ENCODE measurements at places on chromosomes 5 and 9. TPM values are rescaled to one million over a fixed set of nuclear protein-coding genes. Genes with fewer than 3 reads are reported as not detected.
A peak's percentile ranks its signal among the peaks of the same experiment; 100 is the strongest.

The CATSPER3 gene
- 0.54 TPM for total RNA-seq

GRCh38 chr9:88322906-88323566, 65.2 kb upstream of the SPIN1 start:
- DNase-seq: no peak

- DNase-seq: no peak
Observed at GRCh38 chr9:89077519-89077918, 86.3 kb downstream of the S1PR3 start.

- DNase-seq: no peak
Observed at GRCh38 chr9:91306296-91306630, 55.5 kb downstream of the AUH start.

The NUP188 gene
- 63.6 TPM for total RNA-seq

The BTNL8 gene
- not detected for total RNA-seq

DNA sequence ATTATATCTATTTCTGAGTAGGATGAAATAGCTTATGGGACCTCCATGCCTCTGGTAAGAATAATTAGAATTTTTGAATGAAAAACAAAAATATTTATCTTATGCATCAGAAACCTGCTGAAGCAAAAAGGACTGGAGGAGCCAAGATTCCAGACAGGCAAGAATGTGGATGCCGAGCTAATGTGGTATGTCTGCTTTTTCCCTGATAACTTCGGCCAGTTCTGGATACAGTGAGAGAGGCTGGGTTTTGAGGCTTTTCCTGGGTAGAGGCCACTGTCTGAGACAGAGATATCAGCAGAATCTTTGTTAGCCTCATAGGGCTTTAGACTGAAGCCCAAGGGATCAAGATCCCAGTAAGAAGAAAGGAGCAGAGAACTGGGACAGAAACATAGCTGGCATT, 5.2 kb upstream of the CTNND2 start:
- no peak for DNase-seq

GRCh38 chr9:114465906-114466900, 39.1 kb downstream of the WHRN start:
- DNase-seq: no peak

- DNase-seq: no peak
Observed at GRCh38 chr5:31587546-31587945, 51.4 kb upstream of the PDZD2 start.

The PCDHA9 gene
- 18.9 TPM for total RNA-seq

The ACOT12 gene
- not detected for total RNA-seq

GRCh38 chr5:135158982-135159381, 125.0 kb upstream of the PITX1 start:
- no peak for DNase-seq

DNA sequence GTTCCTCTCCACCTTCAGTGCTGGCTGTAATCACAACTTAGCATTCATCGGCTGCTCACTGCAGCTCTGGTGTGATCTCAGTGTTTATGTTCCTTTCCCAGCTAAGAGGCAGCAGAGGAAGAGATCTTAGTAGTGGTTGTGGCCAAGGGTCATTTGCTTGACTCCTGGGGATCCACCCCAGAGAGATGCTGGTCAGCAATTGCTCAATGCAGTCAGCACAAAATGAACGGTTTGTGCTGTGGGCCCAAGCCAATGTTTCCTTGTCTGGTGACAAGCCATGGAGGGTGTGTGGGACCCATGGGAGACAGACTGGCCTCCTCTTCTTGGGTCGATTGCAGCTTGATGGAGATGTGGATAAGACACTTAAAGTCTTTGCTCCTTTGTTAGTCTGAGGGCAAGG, 16.1 kb upstream of the FRMD3 start:
- no peak for DNase-seq

DNA sequence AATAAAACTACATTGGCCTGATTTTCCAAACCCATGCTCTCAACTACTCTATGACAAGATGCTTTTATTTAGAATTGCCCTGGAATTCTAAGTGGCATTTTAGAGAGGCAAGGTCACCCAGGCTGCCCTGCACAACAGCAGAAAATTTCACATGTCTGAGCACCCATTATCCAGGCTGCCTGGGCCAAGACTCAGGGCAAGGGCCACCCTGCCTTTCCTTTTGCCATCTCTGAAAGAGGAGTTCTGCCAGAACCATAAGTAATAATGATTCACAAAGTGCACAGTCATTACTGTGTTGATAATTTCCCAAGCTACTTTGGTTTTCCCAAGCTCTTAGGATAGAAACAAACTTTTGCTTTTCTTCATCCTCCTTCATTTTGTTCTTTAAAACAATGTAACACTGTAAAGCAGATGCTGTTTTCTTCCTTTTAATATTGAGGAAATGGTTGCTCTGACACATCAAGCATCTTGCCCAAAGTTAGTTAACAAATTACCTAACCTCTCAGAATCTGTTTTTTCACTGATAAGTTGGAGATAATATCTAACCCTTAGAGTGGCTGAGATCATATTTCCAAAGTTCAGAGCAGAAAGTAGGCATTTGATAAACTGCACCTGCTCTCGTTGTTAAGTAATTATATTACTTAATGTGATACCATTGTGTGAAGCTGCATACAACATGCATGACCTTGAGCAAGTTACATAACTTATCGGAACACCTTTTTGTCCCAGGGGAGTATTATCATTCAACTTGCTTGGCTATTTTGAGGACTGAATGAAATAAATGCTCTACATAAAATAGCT, 325.6 kb downstream of the PRELID2 start:
- no peak for DNase-seq

The CAVIN4 gene
- total RNA-seq: 32.9 TPM

GRCh38 chr5:1472964-1473628, 27.9 kb upstream of the SLC6A3 start:
- DNase-seq: peak; percentile 11

- no peak for DNase-seq
Observed at GRCh38 chr5:129113867-129114266, 19.3 kb downstream of the ISOC1 start.

DNA sequence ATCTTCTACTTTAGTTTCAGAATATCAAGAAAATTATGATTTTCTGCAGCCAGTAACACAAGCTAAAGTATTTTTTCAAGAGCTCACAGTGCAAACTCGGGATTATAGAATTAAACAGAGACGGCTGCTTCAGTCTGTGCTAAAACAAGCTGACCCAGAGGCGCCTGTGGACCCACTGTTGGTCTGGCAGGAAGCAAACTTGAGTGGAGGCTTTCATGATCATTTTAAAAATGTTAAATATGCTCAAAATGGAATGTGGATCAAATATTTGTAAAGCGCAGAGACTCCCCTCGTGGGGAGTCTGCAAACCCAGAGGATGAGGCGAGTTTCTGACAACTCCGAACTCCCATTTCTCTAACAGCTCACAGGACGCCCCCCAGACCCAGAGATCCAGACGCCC, 13.0 kb downstream of the ROR2 start:
- no peak for DNase-seq

DNA sequence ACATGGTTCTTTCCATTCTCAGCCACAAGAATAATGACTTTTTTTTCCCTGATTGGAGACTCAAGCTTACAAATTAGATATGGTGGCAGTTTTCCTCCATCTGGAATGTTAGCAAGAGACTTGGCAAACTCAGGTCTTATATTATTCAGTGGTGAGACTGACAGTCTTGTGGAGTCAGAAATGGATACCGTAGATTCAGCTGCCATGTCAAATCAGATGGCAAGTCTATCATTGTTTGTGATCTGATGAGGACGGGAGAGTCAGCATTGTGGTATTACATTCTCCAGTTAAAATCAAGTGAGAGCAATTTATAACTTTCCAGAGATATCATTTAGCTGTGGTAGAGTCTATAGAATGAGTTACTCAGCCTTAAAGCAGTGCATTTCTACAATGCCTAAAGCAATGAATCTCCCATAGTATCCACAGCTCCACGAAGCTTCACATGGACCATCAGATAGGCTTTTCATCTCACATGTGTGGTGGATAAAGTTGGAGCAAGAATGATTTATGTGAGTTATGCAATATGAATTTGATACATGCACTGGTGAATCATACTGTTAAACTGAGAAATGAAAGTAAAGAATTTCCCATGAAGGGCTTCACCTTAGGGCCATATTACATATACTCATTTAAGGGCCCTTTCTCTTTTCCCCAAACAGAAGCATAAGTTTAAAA, 430.6 kb downstream of the ZNF608 start:
- no peak for DNase-seq

DNA sequence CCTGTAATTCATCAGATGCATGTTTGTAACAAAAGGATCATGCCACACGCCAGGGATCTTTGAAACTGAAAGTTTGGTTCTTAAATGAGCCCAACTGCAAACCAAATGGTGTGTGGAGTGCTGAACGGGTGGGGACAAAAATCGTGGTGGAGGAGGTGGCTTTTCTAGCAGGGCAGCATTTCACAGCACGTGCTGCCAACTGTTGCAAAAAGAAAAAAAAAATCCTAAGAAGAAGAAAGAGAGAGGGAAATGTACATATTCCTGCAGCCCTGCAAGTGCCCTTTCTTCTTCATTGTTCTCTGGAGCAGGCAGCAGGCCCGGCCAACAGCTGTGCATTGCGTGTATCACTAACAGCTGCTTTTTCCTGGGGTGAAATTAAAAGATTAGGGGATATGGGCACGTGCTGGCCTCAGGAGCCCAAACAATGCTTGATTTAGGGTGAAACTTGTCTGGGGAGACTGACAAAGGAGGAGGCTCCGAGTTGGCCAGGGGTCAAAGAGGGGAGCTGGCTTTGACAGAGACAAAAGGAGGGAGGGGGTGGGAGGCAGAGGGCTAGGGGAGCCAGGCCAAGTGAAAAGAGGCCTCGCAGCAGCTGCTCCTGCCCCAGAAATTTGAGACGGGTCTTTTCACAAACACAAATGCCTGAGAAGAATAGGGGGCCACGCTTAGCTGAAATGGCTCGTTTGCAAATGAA, 73.0 kb downstream of the GADD45G start:
- DNase-seq: no peak

GRCh38 chr5:143592648-143593047, 189.2 kb upstream of the NR3C1 start:
- no peak for DNase-seq

DNA sequence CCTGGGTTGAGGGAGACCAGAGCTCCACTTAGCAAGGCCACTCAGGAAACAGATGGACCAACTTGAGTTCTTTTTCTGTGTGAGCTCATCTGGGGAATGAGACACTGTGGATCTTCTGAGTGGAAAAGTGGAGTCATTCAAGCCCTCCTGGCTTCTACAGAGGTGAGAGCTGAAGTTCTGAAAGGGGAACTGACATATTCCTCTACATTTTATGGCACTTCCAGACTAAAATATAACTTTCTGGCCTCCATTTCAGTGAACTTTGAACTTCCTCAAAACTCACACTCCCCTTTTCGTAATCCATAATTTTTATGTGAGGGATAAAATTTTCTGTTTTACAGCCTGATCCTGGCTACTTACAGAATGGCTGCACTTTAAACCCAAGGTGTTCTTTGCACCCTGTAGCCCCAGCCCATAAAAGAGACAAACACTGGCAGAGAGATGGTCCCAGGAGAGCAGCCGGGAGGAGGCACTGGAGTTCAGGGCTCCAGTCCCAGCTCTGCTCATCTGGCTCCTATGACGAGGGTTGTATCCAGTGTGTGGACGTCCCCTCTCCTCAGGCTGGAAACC, 10.8 kb downstream of the SPAAR start:
- no peak for DNase-seq

GRCh38 chr9:91740701-91741100, 209.3 kb downstream of the ROR2 start:
- DNase-seq: no peak

GRCh38 chr5:83393504-83393866, 78.1 kb upstream of the VCAN start:
- DNase-seq: no peak

The SLC23A1 gene
- total RNA-seq: not detected

DNA sequence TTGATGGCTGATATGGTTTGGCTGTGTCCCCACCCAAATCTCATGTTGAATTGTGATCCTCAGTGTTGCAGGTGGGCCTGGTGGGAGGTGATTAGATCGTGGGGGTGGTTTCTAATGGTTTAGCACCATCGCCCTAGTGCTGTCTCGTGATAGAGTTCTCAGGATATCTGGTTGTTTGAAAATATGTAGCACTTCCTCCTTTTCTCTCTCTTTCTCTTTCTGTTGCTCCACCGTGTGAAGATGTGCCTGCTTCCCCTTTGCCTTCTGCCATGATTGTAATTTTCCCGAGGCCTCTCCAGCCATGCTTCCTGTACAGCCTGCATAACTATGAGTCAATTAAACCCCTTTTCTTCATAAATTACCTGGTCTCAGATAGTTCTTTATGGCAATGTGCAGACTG, 111.6 kb downstream of the SREK1 start:
- DNase-seq: no peak

GRCh38 chr9:121450241-121450640, 49.4 kb downstream of the GGTA1 start:
- DNase-seq: no peak

The SLC6A7 gene
- not detected for total RNA-seq

DNA sequence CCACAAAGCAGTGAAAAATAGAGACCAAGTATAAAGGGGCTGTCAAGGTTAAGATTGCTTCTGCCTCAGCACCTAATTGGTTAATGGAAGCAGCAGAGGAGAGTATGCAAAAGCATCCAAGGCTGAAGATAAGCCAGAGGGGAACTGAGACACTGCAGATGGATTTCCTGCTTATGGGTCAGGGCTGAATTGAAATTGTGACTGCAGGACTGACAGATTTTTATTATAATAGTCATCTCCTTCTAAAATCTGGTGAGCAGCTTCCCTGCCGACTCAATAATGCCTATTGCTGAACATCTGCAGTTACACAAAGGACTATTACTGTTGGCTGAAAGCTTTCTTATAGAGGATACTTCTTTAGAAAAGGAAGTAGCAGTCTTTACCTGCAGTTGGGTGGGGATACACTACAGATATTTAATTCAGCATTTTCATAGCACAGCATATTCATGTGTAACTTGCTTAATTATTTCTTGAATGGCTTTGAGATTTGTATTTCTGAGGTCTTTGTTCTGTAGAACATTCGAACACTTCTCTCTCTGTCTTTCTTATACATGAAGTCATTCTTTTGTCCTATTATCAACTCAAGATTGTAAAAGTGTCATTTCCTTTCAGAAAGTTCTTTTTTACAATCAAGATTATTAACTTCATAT, 363.0 kb upstream of the RIOK2 start:
- no peak for DNase-seq

The PCDHGB2 gene
- total RNA-seq: 8.9 TPM

The ELAVL2 gene
- total RNA-seq: 384 TPM

DNA sequence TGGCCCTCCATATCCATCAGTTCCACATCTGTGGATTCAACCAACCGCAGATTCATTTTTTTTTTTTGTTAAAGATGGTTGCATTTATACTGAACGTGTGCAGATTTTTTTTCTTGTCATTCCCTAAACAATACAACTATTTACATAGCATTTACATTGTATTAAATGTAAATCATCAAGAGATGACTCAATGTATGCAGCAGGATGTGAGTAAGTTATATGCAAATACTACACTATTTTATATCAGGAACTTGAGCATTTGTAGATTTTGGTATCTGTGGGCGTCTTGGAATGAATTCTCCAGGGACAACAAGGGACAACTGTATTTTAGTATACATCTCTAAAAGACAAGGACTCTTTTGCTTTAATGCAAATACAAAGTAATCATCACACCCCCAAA, 299.2 kb upstream of the ZNF608 start:
- no peak for DNase-seq

The MYMK gene
- total RNA-seq: not detected
